ENCODE measurements at places on chromosomes 4 and X.

GRCh38 chr4:16461362-16461761 is 235.1 kb upstream of the TAPT1 start:
- no peak for ATAC-seq

- ATAC-seq = peak; percentile 55
Measured at GRCh38 chr4:89254847-89255246, 52.8 kb downstream of the GPRIN3 start.

GRCh38 chrX:45063319-45064095 is 137.2 kb downstream of the DIPK2B start:
- no peak for ATAC-seq

- ATAC-seq = no peak
Measured at GRCh38 chrX:18537524-18537923, 112.1 kb downstream of the CDKL5 start.

GRCh38 chr4:1480720-1481119 is 74.5 kb upstream of the NKX1-1 start:
- ATAC-seq = no peak

DNA sequence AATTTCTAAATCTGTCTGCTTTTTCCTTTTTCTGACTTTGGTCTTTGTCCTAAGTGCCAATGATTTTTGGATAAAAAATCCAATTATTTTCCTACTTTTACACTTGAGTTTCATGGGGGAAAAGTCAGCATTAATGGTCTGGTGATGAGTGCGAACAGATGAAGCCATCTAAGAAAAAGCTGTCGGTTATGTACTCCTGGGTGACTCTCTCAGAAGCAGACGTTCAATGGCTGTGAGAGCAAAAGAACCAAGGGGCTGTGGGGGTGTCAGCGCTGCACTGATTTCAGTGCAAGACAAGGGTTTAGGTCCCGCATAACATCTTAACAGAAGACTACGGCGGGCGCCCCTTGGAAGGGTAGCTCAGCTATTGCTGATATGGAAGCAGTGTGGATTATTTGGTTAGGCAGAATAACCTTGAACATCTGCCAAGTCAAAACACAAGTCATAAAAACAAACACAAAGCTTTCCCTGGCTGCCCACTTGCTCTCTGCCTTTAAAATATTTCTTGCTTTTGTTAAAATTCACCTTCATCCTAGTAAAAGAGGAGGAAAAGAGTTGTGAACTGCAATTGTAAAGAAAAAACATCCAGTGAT is 240.5 kb downstream of the MAML3 start:
- ATAC-seq = no peak

DNA sequence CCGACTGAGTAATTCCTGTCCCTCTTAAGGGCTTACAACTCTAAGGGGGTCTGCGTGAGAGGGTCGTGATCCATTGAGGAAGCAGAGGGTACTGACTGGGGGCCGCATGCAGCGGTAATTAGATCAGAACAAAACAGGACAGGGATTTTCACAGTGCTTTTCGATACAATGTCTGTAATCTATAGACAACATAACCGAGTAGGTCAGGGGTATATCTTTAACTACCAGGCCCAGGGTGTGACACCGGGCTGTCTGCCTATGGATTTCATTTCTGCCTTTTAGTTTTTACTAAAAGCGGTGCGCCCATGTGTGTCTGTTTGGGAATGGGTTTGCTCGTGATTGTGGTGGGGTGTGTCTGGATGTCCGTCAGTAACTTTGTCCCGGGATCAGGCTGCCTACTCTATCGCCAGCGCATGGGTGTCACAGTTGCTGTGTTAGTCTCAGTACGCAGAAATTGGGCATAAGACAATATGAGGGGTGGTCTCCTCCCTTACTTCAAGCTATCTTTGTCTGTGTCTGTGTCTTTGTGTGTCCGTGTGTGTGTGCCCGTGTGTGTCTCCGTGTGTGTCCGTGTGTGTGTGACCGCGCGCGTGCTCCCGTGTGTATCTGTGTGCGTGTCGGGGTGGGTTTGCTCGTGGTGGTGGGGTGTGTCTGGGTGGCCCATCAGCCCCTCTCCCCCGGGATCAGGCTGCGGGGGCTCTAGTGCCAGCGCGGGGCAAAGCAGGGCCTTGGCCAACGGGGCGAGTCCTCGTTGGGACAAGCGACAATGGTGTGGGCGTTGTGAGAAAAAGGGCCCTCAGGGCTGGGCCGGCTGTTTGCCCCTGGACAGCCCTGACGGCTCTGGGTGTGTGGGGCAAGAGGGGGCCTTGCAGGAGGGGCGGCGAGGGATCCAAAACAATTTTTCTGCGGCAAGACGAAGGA is 10.4 kb downstream of the FRG2 start:
- no peak for ATAC-seq

DNA sequence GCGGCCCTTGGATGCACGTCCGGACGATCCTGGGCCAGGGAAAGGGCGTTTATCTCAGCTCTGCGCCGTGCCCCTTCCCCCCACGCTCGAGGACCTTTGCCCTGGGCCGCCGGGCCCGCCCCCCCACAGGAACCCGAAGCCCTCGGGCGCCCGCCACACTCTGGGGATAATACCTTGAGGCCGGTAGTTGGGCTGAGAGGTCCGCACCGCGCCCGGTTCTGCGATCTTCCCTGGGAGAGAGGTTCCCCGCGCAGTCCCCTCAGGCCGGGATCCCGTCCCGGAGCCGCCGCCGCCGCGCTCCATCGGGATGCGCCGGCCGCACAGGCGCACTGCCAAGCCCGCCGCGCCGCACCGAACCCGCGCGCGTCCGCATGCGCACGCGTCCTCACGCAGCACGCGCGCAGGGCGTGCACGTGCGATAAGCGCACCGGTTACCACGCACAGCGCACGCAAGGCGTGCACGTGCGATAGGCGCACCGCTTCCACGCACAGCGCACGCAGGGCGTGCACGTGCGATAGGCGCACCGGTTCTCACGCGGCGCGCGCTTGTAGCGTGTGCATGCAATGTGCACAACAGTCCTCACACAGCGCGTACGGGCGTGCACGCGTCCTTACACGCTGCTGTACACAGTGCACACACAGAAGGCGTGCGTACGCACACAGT is at the start of gene MAP7D2:
TSS of gene MAP7D2 (minus strand) at position 331 of the 664 bp plus-strand sequence. CDS start at position 303, 28 bp downstream.
- no peak for ATAC-seq

DNA sequence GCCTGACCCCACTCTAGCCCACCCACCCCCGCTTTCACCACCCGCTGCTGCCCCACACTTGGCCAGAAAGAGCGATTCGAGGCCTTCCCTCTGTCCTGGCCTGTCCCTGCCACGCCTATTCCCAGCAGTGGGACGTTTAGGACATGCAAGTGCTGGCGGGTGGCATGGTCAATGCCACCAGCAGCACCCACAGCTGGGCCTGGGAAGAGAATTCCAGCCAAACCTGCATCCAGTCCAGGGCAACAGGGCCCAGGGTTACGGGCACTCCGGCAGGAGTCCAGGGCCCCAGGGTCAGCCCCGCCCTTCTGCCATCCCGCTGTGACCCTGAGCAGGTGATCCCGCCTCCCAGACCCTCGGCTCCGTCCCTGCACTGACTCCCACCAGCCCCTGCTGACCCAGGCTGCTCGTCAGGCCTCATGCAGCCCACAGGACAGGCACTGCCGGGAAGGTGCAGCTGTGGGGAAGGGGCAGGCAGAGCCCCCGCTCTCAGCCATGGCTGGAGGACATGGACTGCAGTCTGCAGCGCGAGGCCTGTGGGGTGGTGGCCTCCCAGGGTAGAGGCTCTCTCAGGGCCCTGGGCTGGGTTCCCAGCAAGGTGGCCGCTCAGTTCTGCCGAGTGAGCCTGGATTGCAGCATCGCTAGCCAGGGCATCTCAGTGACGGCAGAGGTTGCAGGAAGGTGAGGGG is 6.8 kb upstream of the HTRA3 start:
- ATAC-seq = no peak

DNA sequence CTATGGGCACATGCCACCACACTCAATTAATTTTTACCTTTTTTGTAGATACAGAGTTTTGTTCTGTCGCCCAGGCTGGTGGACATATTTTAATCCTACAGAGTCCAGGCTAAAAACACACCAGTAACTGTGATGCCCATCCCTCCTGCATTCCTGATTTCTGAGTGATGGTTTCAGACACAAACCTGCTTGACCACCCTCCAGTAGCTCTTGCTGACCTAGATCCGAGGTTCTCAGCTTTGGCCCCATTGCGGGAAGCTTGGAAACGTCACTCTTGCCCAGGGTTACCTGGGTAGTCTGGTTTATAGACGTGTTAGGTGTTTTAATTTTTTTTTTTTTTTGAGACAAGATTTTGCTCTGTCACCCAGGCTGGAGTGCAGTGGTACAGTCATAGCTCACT is 7.5 kb downstream of the CD99 start:
- ATAC-seq = no peak

DNA sequence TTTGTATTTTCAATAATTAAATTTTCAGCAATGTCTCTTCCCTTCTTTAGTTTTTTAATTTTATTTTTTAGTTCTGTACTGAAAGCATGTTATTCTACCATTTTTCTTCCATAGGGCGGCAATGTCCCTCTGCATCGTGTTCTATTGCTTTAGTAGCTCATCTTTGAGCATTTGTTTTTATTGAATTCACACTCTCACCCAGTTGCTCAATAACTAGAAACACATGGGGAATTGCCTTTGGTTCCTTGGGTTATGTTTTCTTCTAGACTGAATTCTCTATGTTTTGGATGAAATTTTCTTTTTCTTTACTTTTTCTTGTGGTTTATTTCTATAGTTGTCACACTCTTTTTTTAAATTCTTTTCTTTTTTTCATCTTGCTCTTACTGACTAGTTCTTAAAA is 233.8 kb upstream of the LDB2 start:
- no peak for ATAC-seq

- ATAC-seq = no peak
Measured at GRCh38 chrX:39318506-39319343, 517.5 kb downstream of the MID1IP1 start.

DNA sequence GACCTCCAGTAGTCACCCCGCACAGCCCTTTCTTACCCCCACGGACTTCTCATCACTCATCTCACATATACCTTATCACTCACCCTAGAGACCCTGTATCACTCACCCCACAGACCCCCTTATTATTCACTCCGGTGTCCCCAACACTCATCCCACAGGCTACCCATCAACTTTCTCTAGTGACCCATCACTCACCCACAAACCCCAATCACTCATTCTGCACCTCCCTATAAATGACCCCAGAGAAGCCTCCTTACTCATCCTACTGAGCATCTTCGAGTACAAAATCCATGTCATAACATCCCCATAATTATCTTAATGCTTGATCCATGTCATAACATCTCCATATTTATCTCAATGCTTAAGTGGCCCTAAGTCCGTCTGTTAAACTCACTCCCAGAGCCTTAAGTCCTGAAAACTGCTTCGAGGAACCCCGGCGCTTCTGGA is 934 bp downstream of the ZNF41 start:
- peak; percentile 11 for ATAC-seq

GRCh38 chrX:43083016-43083415 is 305.1 kb upstream of the PPP1R2C start:
- no peak for ATAC-seq

DNA sequence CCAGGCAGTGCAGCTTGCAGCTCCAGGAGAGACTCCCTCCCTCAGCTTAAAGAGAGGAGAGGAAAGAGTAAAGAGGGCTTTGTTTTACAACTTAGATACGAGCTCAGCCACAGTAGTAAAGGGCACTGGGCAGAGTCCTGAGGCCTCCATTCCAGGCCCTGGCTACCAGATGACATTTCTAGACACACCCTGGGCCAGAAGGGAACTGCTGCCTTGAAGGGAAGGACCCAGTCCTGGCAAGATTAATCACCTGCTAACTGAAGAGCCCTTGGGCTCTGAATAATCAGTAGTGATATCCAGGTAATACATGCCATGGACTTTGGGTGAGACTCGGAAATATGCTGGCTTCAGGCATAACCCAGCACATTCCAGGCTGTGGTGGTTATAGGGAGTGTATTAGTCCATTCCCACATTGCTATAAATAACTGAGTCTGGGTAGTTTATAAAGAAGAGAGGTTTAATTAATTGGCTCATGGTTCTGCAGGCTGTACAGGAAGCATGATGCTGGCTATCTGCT is 15.3 kb upstream of the SLC16A2 start:
- no peak for ATAC-seq

- ATAC-seq = no peak
Measured at GRCh38 chr4:55186123-55186522, 60.7 kb upstream of the KDR start.

GRCh38 chrX:150547375-150548115 is 20.9 kb upstream of the MTM1 start:
- ATAC-seq = peak; percentile 73

DNA sequence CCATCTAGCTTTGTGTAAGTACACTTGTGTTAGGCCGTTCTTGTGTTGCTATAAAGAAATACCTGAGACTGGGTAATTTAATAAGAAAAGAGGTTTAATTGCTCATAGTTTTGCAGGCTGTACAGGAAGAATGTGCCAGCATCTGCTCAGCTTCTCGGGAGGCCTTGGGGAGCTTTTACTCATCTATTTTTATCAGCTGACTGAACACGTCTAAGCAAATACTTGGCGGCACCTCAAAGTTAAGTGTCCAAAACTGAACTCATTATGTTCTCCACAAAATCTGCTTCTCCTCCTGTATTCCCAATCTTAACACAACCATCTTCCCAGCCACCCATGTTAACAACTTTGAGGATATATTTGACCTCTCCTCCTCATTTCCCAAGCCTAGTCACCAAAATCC is 42.4 kb upstream of the GATB start:
- ATAC-seq = no peak

GRCh38 chr4:146855761-146856160 is 89.9 kb downstream of the TTC29 start:
- no peak for ATAC-seq

- no peak for ATAC-seq
Measured at GRCh38 chr4:13244444-13244843, 239.7 kb downstream of the RAB28 start.

DNA sequence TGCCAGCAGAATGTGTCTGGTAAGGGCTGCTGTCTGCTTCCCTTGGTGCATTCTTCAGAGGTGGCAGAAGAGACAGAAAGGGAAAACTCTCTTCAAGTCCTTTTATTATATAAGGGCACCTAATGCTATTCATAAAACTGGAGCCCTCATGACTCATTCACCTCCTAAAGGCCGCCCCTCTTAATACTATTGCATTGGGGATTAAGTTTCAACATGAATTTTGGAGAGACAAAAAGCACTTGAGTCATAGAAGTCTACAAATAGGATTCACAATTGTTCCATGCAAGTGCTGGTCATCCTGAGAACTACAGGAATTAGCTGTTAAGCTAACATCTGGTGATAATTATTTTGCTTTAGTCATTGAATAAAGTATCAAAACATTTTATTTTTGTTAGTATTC is 349.5 kb downstream of the HS3ST1 start:
- ATAC-seq = no peak

DNA sequence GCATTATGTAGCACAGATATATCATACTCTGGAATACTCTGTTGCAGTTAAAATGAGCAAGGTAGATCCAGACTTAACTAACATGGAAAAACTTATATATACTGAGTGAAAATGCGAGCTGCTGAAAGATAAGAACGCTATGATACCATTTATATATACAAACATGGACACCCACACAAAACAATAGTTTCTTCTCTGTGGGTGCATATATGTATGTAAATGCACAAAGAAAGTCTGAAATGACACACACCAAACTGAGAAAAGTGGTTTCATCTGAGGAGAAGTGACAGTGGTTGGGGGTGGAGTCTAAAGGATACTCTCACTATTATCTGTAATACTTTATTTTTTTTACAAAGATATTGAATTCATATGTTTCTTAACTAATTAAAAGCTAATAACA is 12.2 kb upstream of the FGF2 start:
- ATAC-seq = peak; percentile 59

- no peak for ATAC-seq
Measured at GRCh38 chr4:89039730-89040338, 17.2 kb downstream of the FAM13A start.

Data from stimulated activated memory B cell treated with anti-CD40 and anti-IgM and Interleukin-4, amounts not matched to agents 10 μg/mL and 1 μg/mL and 100 μg/mL, for 72 hours (primary cell).